ENCODE measurements at places on chromosomes 12 and 14. TPM values are rescaled to one million over a fixed set of nuclear protein-coding genes. Genes with fewer than 3 reads are reported as not detected.

Gene PTPN6
- total RNA-seq: 0.31 TPM

Gene KRT5
- total RNA-seq: 1.1 TPM

Gene HCAR2
- not detected for total RNA-seq

Gene ABCD4
- 13.1 TPM for total RNA-seq

Gene FRS2
- 42.4 TPM for total RNA-seq

Gene C12orf54
- total RNA-seq: not detected

Gene TAS2R8
- total RNA-seq: not detected

Gene ITGB7
- total RNA-seq: 0.09 TPM

Gene SLC5A8
- total RNA-seq: not detected

Gene SCNN1A
- total RNA-seq: 2.9 TPM

Gene SYCP3
- not detected for total RNA-seq

Gene DYNC1H1
- 265 TPM for total RNA-seq

Gene OAS3
- 20.3 TPM for total RNA-seq

Gene CCDC196
- not detected for total RNA-seq

Gene TMEM63C
- total RNA-seq: 0.98 TPM

Gene HNF1A
- total RNA-seq: not detected

Gene ARHGEF25
- total RNA-seq: 23.0 TPM

Gene SMCO2
- not detected for total RNA-seq

Gene JPH4
- not detected for total RNA-seq

Gene MYO1H
- not detected for total RNA-seq

Gene TGM1
- total RNA-seq: 3.3 TPM

Gene CMTM5
- not detected for total RNA-seq

Gene RHNO1
- total RNA-seq: 30.2 TPM

Gene GALNT16
- total RNA-seq: 4.8 TPM

Gene MYH7
- total RNA-seq: not detected

Gene IFI27
- total RNA-seq: 10.1 TPM

Gene ATG101
- 74.7 TPM for total RNA-seq

Gene CHMP4A
- total RNA-seq: 19.8 TPM

Gene TPH2
- total RNA-seq: not detected

Gene PTPN11
- total RNA-seq: 100 TPM

Gene KLRC4
- not detected for total RNA-seq

Measured in A172 (cell line).